ENCODE measurements at places on chromosomes 6 and 20.

GRCh38 chr20:52422574-52423336, 231.2 kb upstream of the ZFP64 start:
- DNase-seq = no peak

DNA sequence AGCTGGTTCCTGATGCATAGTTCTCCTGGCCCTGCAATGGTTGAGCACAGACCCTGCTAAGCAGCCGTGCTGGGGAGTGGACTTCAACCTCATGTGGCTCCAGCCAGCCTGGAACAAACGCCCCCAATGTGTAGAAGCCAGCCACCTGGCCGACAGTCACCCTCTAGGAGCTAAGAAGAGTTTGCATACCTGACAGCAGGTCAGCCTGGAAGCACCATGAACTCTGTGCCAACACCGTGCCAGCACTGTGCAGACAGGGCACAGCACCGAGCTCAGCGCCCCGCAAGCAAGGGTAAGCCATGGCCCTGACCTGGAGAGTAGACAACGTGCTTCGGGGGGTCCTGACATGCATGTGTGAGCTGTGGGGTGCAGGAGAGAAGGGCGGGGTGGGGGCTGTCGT, 356.3 kb downstream of the ZFAND3 start:
- no peak for DNase-seq

- no peak for DNase-seq
These were observed 324 bp upstream of the LAMP5 start for GRCh38 chr20:9514072-9514460.

- DNase-seq = no peak
These were observed 538.7 kb upstream of the POU3F2 start for GRCh38 chr6:98295515-98296175.

GRCh38 chr20:60255415-60255814, 297.2 kb downstream of the CDH26 start:
- DNase-seq = no peak

DNA sequence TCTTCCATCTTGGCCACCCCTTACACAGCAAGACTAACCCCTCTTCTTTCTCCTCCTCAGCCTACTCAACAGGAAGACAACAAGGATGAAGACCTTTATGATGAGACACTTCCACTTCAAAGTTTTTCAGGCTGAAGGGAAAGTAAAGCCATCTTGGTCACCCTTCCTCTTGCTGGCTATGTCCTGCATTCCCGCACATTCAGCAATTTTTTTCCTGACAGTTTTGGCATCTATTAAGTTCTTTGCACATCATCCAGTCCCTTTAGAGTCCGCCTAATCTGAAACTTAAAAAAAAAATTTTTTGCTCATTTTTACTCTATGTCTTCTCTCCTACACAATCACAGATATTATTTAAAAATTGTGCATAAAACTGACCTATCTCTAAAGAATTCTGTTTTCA, 493.4 kb downstream of the LMBRD1 start:
- DNase-seq = no peak

DNA sequence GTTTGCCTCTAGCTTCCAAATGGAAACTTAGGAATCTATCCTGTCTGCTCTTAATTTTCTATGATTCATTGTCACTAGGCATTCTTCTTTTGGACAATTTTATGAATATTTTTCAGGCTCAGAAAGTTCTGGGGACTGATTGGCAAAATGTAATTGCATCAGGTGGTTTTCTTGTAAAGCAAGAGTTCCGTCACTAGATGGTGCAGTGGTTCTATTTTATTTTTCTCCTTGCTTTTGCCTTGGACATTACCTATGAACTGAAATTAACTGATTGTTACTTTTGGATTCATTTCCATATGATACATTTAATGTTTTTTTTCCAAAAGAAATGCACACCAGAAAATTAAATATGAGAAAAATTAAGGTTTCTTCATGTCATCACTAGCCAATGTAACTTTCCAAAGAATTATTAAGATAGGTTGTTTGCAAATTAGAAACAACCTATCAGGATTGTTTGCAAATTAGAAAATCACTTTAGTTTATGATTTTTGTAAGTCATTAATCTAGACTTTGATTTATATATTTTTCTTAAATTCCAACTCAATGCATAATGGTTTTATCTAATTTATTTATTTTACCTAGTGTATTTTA, 48.0 kb downstream of the TMEM170B start:
- no peak for DNase-seq

DNA sequence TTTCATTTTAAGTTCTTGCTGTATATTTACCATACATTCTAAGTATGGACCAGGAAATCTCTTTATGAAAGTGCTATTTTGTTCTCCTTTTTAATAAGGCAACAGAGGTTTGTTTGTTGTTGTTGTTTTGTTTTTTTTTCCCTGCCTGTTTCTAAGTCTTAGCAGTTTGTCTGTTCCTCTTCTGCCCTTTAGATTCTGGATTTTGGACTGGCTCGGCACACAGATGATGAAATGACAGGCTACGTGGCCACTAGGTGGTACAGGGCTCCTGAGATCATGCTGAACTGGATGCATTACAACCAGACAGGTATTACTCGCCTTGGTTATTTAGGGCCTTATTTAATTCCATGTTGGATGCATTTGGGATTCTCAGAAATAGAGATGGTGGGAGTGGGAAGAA, 48.0 kb downstream of the MAPK14 start:
- no peak for DNase-seq

DNA sequence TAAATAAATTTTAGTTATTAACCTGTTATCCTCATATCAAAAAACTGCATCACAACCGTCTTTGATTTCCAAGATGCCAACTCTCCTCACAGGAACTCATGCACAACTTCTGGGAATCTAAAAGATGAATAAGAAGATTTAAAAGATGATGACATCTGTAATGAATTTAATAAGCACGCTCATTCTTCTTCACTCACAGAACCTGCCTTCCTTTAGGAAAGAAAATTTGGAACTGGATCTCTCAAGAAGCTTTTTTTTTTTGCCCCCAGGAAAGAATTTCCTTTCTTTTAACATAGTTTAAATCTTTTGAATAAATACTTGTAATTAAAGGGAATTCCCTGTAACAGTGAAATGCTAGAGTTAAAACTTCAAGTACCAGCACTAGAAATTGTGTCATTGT, 161.5 kb downstream of the HIVEP2 start:
- DNase-seq = no peak

DNA sequence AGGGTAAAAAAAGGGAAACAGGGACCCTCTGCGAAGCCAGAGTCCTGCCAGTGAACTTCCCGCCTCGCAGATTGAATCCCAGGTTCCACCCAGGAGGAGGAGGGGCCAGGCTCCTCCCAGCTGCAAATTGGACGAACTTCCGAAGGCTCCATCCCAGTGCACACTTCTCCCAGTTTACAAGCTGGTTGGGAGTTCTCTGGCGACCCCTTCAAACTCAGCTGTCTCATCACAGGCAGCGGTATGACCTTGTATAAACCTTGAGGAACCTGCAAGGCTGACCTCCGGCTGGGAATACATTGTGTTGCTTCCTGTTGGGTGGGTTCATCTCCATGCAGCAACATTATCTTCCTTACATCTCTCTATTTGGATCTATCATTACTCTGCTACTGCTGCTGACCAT, 962.7 kb downstream of the GRIK2 start:
- DNase-seq = no peak

All from activated CD4-positive, CD25-positive, alpha-beta regulatory T cell (primary cell).